ENCODE measurements at places on chromosomes 5 and 9.

- no peak for DNase-seq
These were observed 11.4 kb downstream of the OTULIN start for GRCh38 chr5:14675865-14676300.

DNA sequence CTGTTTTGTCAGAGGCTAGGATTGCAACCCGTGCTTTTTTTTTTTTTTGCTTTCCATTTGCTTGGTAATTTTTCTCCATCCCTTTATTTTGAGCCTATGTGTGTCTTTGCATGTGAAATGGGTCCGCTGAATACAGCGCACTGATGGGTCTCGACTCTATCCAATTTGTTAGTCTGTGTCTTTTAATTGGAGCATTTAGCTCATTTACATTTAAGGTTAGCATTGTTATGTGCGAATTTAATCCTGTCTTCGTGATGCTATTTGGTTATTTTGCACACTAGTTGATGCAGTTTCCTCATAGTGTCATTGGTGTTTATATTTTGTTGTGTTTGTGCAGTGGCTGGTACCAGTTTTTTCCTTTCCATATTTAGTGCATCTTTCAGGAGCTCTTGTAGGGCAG is 36.2 kb upstream of the TAF11L2 start:
- no peak for DNase-seq

- no peak for DNase-seq
These were observed 1.7 kb downstream of the DBN1 start for GRCh38 chr5:177471610-177472356.

GRCh38 chr9:6567140-6567591 is 78.4 kb downstream of the GLDC start:
- DNase-seq: no peak

GRCh38 chr9:13088720-13089427 is 190.6 kb downstream of the MPDZ start:
- peak; percentile 39 for DNase-seq

DNA sequence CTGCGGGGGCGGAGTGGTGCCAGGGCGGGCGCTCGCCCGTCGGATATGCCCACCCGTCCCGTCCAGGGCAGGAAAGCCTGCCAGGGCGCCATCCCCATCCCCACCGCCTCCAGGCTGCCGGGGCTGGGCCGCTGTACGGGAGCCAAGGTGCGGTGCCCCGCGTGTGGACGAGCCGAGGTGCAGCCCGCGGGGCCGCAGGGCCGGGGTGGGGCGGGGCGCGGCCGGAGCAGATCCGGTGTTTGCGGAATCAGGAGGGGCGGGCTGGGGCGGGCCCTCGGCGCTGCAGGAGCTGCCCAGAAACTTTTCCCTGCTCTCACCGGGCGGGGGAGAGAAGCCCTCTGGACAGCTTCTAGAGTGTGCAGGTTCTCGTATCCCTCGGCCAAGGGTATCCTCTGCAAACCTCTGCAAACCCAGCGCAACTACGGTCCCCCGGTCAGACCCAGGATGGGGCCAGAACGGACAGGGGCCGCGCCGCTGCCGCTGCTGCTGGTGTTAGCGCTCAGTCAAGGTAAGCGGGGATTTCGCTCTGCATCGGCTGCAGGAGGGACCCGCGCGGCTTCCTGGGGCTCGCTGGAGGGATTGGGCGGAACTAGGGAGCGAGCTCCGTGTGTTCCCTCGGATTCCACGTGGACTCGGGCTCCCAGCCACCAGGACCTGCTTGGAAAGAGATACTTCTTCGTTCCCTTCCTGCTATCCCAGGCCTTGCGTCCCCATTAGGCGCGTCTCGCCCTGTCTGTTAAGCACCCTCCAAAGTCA is at the start of gene ITGA2:
Gene ITGA2, plus strand, starts transcription at position 328 of the 756 bp plus-strand sequence. Its CDS starts 117 bp downstream, at position 445.
- DNase-seq: peak; percentile 12

DNA sequence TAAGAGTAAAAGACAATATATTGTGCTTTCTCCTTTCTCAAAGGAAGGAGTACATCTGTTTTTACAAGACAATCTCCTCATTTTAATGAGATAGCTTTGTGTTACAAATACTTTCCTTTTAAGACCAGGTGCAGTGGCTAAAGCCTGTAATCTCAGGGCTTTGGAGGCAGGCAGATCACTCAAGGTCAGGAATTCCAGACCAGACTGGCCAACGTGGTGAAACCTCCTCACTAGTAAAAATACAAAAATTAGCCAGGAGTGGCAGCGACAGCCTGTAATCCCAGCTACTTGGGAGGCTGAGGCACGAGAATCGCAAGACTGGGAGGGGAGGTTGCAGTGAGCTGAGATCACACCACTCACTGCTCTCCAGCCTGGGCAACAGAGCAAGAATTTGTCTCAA is 11.8 kb downstream of the TMEM161B start:
- no peak for DNase-seq

DNA sequence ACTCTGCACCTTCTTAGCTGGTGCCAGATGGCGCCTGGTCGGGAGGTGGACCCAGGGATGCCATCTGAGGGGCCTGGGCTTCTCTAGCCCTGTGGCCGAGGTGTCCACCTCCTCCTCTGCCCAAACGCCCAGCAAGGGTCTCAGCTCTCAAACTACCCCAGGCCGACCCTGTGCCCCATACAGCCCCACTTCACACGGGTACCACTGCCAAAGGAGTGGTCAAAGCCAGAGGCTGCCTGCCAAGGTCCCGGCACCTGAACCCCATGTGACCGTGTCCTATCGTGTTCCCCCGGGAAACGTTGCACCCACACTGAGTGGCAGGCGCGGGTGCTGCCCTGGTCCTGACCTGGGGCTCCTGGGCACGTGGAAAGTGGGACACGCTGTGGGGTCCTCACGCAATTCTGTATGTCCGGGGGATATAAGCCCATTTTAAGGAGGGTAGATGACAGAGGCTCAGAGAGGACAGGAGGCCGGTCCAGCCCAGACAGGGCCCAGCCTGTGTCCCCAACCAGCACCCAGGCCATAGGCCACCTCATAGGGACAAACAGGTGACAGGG is 1.9 kb downstream of the ENTPD8 start:
- DNase-seq: no peak

- no peak for DNase-seq
These were observed 273.2 kb downstream of the SH3GL2 start for GRCh38 chr9:17852108-17852507.

DNA sequence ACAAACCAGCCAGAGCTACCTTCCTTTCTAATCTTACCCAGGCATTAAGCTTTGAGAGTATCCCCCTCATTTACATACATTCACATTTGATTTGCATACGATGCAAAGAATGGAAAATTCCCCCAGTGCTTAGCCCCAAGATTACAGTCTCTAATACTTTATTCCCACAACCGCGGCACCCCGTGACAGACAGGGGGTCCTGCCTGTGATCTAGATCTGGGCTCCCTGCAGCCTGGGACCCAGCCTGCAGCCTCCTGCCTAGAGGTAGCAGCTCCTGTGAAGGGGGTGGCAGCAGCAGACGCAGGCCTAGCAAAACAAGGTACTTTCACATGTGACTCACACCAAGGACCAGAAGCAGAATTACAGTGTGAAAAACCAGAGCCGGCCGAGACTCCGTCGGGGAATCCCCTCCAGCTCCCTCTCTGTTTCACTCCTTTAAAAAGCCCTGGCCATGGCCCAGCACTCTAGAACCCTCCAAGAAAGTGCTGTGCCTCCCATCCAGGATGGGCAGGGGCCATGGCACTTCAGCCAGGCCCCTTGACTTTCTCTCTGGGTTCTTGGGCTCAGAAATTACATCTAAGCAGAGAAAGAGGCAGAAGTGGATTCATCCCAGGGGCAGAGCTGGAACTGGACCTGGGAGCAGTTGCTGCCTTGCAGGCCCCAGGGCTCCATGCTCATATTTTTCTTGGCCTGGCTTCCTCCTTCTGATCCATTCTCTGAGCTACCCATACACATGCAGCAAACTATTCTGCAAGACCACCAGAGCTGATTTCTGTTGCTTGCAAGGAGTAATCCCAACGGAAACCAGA is 14.0 kb upstream of the TCF7 start:
- DNase-seq: no peak

GRCh38 chr9:4090491-4090890 is 209.4 kb downstream of the GLIS3 start:
- DNase-seq: no peak

DNA sequence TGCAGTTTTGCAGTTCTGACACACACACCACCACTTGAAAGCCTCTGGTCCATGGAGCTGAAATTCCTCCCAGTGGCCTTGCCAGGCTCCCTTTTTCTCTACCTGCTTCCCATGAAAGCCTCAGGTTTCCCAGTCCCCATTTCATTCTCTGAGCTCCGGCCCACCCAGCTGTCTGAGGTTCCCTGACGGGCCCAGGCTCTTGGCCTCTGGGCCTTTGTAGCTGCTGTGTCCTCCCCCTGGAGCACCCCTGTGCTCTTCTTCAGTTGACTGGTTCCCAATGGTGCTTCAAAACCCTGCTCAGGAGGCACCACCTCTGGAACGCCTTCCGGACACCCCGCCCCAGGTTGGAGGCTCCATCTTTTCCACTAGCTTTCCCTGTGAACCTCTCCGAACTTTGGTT is 155.9 kb upstream of the SHB start:
- no peak for DNase-seq

GRCh38 chr9:128886211-128886891 is 4.4 kb downstream of the LRRC8A start:
- DNase-seq: no peak

DNA sequence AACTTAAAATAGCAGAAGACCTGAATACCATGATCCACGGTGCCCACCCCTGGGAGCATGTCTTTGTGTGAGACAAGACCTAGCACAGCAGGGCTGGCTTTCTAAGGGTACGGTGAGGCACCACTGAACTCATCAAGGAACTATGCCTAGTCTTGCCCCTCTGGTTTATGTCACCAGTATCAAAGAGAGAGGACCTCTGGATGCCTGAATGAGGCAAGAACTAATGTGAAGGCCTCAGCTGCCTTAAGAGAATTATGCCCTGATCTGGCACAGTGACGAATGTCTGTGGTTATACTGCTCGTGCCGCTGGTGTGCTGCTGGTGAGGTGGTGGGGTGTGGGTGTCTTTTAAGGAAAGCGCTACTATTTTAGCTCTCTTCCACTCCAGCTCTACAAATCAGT is 23.0 kb downstream of the NREP start:
- no peak for DNase-seq

DNA sequence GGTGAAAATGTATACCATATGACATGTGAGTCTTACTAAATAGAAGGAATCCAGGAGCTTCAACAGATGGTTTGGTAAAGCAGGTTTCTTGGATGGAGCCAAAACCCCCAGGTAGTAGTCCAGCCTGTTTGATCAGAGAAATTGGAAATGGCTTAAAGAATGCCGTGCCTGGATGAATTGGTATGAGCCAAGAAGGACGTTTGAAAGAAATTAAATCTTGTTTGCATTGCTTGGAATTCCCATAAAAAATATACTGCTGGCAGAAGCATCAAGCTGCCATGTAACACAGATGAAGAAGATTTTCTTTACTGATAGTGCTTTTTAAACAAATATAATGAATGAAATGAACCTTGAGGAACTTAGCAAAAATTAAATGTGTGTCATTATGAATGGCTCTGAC is 176.3 kb downstream of the NPR3 start:
- no peak for DNase-seq

DNA sequence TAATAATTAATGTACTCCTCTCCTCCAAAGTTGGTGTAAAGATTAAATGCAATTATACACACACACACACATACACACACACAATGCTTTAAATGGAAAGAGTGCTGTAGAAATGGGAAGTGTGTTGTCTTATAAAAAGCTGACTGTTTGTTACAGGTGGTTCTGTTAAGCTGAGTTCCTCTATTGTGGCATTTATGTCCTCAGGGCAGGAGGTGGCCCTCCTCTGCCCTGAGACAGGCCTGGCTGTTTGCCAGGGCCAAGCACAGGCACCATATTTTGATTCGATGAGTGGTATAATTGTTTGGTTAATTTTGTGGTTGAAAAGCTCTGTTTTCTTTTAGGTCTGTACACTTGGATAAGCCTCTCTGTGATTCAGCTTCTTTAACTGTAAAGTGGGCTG is 573.9 kb downstream of the KIF4B start:
- no peak for DNase-seq

DNA sequence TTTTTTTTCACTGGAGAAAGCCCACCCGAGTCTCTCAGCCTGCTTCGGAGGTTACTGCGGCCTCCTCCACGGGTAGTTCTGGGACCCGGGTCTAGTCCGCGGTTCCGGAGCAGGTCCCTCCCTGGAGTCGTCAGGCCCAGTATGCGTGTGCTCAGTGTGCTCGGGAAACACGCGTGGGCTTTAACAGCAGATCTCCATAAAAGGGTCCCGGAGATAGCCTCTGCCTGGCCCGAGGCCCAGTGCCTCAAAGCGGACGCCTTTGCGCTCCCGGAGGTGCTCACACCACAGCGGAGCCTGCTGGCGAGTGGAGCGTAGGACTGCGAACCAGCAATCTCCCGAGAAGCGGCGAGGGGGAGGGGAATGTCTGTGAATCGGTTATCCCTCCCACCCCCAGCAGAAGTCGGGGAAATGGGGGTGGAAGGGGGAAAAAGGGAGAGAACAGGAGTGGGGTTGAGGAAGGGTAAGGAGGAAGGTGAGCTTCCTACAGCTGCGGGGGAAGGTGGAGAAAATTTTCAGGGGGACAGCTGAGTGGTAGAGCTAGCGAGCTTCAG is 28.7 kb downstream of the CDKN2A start:
- no peak for DNase-seq

- DNase-seq: no peak
These were observed 141.1 kb upstream of the RAD23B start for GRCh38 chr9:107141967-107142366.

DNA sequence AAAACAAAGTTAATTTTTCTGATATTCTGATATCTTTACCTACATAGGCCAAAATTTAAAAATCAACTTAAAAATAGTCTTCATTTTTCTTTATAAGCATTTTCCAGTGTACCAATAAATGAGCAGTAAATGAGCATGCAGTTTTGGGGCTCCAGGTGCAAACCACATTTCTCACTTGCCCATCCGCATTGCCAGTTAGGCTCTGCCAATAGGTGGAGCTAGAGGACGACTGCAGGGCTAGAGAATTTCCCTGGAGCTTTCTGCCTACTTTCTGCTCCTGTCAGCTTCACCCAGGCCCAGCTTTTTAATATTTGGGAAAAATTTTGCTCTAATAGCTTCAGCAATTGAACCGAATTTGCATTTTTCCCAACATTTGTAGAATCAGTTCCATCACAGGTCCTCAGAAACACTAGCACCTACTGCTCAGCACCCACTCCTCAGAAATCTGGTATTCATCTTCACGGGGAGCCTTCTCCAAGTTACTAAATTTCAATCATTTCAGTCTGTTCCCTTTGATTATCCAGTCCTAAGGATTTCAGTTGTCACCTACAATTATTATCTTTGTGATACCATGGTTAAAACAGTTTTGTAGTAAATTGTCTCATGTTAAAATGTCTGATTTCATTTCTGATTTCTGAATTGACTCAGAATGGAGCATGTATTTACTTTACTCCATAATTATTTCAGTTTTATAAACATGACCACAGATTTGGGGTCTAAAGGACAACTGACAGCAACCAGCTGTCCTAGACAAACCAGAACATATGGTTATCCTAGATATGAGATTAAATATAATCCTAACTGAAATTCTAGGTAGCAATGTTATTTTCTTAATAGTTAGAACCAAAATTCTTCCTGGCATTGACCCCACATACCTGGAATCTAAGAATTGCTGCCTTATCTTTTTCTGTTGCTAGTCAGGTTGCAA is 104.6 kb upstream of the FAM174A start:
- DNase-seq: no peak

GRCh38 chr9:35732800-35733541 is 505 bp downstream of the CREB3 start:
- peak; percentile 4 for DNase-seq
